ENCODE measurements at places on chromosomes 16 and 17.

DNA sequence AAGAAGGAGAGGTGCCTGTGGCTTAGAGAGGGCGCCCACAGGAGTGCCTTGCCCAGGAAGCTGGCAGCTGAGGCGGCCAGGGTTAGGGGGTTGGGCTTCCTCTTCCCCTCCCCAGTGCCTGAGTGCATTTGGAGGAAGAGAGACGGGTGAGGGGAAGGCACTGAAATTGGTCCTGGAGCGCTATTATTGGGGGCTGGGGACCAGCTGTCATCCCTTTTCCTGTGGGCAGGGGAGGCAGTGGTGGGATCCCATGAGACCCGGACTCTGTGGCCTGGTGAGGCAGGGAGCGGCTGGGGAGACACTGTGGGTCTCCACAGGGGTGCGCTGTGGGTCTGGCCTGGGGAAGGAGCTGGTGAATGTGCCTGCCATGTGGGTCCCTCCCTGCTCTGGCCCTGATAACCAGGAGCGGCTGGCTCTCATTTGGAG lies 259.7 kb downstream of the SEC14L1 start:
- no peak for DNase-seq

GRCh38 chr17:80349751-80350150 lies 65.2 kb upstream of the ENDOV start:
- no peak for DNase-seq

DNA sequence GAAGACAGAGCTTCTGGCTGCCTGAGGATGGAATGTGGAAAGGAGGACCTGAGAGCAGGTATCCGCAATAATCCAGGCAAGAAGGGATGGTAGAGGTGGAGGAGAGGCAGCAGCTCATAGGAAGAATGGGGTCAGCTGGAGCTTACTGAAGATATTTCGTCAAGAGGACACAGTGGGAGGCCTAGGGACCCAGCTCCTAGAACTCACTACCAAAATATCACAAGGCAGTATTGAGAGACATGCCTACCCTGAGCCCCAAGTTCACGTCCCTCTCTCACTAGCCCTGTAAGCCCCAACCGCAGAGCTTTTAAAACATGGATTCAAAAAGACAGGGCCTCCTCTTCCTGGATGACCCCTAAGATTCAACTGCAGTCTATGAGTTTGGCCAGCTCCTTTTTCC lies 14.2 kb upstream of the CCL8 start:
- DNase-seq = no peak

DNA sequence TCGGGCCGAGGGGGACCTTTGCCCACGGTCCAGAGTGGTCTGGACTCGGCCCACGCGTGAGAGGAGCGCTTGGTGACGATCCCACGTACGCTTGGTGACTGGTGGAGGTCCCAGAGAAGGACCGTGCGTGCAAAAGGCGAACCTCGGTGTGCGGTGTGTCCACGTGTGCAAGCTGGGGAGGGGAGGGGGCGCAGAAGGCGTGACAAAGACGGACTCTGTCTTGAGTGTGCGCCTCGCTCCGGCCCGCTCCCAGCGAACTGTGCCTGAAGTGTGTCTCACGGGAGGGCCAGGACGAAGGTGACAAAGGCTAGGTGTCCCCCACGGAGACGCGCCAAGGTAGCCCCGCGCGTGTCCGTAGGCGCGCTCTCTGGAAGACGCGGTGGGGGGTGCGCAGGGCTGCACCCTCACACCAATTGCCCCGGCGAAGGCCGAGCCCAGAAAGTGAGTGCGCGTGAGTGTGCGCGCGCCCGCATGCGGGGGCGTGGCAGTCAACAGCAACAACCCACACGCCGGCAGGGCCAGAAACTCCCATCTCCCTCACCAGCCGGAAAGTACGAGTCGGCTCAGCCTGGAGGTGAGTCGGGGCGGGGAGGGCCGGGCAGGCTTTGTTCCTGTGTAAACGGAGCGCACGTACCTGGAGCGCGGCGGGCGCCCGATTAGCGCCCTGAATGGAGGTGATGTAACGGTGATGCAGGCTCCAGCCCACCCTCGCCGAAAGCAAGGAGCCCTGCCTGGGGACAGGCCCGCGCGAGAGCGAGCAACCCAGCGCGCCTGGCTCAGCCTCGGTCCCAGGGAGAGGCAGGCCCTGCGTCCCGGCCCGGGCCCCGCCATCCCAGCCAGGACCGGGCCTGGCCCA lies at the start of gene GPRC5C:
Gene GPRC5C (plus strand): TSS at position 521 of the 856 bp plus-strand sequence. CDS start 7,689 bp downstream, outside the sequence.
- DNase-seq = no peak

- DNase-seq = no peak
These were observed 2.8 kb downstream of the ACE start for GRCh38 chr17:63479495-63480184.

DNA sequence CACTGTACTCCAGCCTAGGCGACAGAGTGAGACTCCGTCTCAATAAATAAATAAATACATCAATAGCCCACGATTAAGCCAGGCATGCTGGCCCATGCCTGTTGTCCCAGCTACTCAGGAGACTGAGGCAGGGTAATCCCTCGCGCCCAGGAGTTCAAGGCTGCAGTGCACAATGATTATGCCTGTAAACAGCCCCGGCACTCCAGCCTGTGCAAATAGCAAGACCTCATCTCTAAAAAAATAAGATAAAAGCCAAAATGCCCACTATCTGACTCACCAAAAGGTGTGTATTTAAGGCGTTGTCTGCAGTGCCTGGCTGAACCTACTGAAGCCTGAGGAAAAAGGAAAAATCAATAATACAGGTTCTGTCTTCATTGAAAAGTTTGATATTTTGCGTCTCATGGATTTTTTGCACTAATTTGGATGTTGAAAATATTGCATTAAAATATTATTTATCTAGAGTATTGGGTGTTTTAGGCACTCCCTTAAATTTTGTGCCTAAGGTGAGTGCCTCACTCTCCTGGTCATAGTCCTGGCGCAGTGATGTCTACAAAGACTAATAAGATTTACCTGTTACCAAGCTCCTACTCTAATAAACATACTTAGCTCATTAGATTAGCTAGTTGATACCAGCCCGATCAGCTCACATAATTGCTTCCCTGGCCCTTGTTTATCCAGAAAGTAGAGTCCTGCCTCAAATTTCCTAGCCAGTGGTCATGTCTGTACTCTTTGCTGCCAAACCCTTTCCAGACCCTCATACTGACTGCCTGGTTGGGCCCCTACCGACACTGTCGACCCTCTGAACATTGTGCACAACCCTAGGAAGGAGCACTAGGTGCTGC lies 24.7 kb upstream of the TOB1 start:
- DNase-seq = no peak

DNA sequence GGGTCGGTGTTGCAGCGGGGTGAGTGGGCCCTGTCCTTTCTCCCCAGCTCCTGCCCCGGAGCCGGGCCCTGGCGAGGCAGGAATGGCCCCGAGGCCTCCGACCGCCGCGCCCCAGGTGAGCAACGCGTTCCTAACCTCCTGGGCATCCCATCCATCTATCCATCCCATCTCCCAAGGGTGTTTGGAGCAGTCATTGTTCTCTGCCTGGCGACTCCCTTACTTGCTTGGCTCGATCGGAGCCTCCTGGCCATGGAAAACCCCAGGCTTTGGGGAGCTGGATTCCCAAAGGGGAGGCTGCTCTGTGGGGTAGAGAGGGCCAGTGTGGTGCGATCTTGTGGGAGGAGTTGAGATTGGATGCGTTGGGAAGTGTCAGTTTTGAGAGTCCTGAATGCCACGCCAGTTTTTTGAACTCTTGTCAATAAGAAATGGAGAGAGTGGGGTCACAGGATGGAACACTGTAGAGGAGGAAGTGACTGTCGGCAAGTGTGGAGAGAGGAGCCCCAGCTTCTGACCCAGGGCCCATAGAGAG lies 684 bp downstream of the ZFP90 start:
- DNase-seq = no peak

- no peak for DNase-seq
These were observed 712 bp downstream of the HOXB4 start for GRCh38 chr17:48577330-48577945.

DNA sequence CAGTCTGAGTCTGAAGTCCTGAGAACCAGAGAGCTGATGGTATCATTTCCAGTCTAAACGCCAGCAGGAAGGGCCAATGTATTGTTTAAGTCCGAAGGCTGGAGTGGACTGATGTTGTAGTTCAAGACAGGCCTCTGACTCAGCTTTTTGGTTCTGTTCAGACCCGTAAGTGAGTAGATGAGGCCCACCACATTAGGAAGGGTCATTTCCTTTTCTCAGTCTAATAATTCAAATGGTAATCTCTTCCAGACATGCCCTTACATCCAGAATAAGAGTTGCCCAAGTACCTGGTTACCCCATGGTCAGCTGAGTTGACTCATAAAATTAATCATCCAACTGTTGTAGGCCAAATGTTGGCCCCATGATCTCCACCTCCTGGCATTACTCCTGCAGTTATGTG lies 442.6 kb upstream of the HSBP1 start:
- no peak for DNase-seq

- no peak for DNase-seq
These were observed 21.4 kb upstream of the NPTX1 start for GRCh38 chr17:80497726-80498241.

DNA sequence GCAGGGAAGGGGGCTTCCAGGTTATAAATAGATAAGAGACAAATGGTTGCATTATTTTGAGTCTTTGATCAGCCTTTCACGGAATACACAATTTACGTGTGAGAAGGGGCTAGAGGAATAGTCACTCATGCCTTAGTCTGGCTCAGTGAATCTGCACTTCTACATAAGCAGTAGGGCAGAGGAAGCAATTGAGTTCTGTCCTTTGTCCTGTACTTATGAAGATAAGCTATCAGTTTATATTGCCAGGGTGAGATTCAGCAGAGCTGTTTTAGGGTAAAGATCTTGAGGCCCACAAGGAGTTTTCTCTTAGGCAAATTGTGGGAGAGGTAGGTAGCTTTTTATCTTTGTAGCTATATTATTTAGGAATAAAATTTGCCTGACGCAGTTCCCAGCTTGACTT lies 33.3 kb downstream of the TOM1L1 start:
- DNase-seq = no peak

DNA sequence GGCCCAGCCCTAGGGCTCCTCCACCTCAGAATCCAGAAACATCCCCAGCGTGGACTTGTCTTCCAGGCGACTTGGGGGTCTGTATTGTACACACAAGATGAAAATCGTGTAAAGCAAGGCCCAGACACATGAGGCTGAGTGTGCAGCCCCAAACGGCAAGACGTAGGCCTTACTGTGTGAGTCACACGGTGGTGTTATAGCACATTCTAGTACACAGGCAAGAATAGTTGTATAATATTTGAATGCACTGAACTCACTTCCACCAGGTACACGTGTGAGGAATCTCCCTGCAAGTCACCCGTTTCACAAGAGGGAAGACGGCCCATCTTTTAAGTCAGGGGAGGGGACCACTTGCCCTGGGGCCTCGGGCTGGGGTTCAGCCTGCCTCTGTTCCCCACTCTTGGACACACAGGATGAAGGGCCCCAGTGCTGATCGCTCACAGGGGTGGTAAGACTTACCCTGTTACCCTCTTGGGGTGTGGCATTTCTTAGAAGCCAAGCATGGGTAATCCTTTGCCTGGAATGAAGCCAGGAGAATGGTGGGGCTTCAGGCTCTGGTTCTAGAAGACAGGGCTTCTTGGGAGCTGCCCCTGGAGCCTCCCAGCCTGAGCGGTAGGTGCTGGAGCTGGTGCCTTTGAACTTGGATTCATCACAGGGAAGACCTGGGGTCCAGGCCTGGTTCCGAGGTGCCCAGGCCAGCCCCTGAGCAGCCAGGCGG lies 71.3 kb downstream of the SREBF1 start:
- no peak for DNase-seq

DNA sequence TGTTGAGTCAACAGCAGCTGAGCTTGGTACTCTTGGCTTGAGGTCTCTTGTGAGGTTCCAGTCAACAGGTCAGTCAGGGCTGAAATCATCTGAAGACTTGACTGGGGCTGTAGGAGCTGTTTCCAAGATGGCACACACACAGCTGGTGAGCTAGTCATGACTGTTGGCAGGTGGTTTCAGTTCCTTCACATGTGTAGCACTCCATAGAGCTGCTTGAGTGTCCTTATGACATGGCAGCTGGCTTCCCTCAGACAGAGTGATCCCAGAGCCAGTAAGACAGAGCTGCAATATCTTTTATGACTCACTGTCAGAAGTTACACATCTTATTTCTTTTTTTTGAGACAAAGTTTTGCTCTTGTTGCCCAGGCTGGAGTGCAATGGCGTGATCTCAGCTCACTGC lies 19.5 kb upstream of the GAS7 start:
- DNase-seq = no peak

- no peak for DNase-seq
These were observed 4.0 kb downstream of the CRYBA1 start for GRCh38 chr17:29250666-29251065.

DNA sequence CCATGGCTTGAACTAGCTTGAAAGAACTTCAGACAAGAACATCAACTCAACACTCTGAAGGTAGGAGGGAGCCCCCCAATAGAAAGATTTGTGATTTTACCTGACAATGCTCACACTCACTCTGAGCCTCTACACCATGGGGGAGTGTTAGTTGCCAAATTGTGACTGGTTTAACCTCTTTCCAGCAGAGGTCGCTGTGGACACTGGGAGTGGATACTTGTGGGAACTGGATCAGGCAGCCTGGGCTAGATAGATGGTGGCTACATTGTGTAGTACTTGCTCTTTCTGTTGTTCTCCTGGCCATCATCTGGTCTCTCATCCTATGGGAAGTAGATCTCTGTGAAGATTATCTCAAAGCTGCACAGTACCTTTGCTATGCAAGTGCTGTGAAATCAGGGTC lies 2.9 kb downstream of the SMPD3 start:
- DNase-seq = no peak

DNA sequence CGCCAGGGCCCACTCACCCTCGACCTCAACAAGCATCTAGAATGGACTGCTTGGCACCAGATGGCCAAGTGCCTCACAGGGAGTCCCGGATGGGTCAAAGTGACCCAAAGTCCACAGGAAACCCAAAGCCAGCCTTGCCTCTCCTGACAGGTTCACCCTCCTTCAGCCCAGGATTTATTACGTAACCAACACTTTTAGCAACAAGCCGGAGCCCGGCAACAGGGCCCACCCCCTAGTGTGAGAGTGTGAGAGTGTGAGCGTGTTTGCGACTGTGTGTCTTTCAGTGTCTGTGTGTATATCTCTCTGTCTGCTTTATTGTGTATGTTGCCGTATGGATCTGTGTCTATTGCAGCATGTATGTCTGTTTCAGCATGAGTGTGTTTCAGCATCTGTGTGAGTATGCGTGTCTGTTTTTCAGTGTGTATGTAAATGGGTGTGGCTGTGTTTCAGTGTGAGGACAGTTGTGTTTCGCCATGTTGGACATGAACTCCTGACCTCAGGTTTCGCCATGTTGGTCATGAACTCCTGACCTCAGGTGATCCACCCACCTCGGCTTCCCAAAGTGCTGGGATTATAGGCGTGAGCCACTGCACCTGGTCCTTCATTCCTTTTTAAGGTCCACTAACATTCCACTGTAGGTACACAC lies 13.7 kb upstream of the PEMT start:
- DNase-seq = no peak

- DNase-seq = no peak
These were observed 15.5 kb upstream of the ACSF3 start for GRCh38 chr16:89078172-89078571.

- DNase-seq = no peak
These were observed 6.2 kb downstream of the PGS1 start for GRCh38 chr17:78384479-78385175.

DNA sequence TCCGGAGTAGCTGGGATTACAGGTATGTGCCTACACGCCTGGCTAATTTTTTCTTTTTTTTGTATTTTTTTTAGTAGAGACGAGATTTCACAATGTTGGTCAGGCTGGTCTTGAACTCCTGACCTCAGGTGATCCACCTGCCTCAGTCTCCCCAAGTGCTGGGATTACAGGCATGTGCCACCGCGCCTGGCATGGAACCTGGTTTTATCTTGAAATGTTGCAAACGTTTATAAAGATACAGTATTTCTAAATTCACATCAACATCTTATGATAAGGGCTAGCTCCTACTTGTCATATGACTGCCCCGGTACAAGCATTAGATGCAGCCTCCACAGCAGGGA lies 1.5 kb upstream of the IST1 start:
- no peak for DNase-seq
